Stimulated activated CD8-positive, alpha-beta memory T cell treated with anti-CD3 and anti-CD28 coated beads, Interleukin-2, amount 100 ng/mL, for 1 hour (primary cell): ENCODE measurements at places on chromosomes 2 and 18.

DNA sequence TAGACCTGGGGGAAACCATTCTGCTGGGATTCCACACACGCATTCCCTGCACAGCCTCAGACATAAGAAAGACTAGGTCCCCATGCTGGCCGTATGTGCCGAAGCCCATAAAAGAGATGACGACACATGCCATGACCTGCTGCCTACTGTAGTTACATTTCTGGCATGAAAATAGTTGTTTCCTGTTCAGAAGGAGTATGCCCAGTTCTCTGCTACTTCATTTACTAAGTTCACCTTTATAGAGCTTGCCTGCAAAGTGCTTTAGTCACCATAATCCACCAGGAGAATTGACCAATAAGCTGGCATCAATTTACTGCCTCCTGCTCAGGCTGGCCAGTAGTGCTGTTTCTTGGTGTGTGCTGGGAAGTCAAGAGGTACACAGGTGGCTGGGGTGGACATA, 150.2 kb upstream of the ALPP start:
- no peak for DNase-seq

GRCh38 chr2:206856513-206856912, 82.8 kb upstream of the CPO start:
- no peak for DNase-seq

GRCh38 chr2:224576088-224576715, 9.0 kb downstream of the CUL3 start:
- no peak for DNase-seq

- DNase-seq: no peak
Measured at GRCh38 chr18:61608316-61608715, 275.1 kb downstream of the CDH20 start.

GRCh38 chr2:219573166-219573565, 1.1 kb downstream of the INHA start:
- DNase-seq: no peak

DNA sequence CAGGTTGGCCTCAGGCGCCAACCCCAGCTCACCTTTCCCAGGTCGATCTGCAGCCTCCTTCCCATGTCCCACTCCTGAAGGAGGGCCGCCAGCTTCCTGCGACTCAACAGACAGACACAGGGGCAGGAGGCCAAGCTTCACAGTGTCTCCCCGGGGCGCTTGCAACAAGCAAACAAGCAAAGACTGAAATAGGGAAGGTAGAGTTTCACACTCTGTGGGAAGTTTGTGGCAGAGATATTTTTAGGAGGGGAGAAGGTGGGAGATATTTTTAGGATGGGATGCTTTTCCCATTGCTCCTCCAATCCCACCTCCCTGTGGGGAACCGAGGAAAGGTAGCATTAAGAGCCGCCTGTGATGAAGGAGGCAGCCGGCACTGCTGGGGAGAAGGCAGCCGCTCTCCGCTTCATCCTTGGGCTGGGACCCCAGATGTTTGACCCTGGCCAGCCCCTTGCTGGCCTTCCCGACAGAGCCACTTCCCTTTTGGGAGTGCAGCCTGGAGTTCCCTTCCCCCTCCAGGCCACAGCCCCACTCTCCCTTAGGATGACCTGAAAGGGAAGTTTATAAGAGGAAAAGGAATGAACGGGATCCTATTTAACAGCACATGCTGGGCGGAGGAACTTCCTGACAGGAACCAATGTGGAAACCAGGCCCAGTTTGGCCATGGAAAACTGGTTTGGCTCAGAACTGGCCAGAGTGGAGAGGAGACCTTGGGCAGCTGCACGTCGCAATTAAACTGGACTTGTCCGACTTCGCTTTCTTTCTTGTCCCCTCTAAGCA, 142.2 kb upstream of the SMAD2 start:
- no peak for DNase-seq

- no peak for DNase-seq
Measured at GRCh38 chr18:44887227-44887631, 206.5 kb downstream of the SETBP1 start.

DNA sequence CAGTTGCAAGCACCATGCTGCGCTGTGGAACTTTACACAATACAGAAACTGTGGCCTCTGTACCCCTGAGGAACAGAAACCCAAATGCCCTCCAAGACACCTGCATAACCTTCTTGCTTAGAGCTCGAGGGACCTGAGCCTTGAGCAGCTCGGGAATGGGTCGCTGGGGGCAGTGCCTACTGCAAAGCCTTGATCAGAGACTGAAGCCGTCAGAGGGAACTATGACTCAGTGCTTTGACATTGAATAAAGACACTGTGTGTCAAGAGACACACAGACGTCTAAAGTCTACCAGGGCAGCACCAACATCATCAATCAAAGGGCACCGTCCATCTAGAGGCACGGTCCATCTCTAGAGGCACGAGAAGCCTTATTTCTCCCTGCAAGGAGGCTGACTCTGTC, 30.6 kb downstream of the GPR45 start:
- DNase-seq: no peak

GRCh38 chr2:40886655-40887054, 434.8 kb upstream of the SLC8A1 start:
- DNase-seq: no peak
